T-helper 2 cell (primary cell): ENCODE measurements at places on chromosomes 11 and 22.

GRCh38 chr11:87194985-87195820 lies 157.5 kb downstream of the TMEM135 start:
- no peak for DNase-seq

DNA sequence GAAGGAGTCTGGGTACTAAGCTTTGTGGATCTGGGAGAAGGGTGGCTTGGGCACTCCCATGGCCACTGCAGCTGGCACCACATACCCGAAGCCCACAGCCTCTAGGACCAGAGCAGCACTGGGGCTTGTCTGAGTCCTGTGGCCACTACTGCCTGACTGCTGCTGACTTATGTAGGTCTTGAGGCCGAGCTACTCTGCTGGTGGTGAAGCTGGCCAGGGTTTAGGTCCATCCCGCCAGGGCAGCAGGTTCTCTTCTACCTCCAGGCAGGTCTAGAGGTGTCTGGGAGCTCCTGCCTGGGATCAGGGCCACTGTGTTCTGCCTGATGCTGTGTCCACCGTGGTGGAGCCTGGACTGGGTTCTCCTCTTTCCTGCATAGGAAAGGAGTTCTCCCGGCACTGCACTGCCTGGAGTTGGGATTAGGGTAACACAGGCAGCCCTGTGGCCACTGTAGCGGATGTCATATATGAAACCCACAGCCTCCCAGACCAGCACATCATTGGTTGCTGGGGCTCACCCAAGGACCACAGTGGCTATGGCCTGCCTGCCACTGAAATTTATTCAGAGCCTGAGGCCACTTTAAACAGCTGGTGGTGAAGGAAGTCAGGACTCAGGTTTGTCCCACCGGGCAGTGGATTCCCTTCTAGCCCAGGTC lies 109.8 kb upstream of the SERPIND1 start:
- DNase-seq = no peak

GRCh38 chr11:125464270-125464662 lies 31.8 kb downstream of the FEZ1 start:
- no peak for DNase-seq

DNA sequence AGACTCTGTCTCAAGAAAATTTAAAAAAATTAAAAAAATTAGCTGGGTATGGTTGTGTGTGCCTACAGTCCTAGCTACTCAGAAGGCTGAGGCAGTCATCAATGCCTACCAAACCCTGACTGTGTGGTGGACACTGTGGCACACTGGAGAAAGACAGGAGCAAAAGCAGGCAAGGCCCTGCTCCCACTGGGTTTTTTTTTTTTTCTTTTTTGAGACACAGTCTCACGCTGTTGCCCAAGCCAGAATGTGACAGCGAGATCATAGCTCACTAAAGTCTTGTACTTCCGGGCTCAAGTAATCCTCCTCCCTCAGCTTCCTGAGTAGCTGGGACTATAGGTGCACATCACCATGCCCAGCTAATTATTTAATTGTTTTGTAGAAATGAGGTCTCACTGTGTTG lies 4.6 kb downstream of the NEFH start:
- no peak for DNase-seq

- no peak for DNase-seq
These were observed 35.6 kb upstream of the PPARA start for GRCh38 chr22:46114518-46115387.

DNA sequence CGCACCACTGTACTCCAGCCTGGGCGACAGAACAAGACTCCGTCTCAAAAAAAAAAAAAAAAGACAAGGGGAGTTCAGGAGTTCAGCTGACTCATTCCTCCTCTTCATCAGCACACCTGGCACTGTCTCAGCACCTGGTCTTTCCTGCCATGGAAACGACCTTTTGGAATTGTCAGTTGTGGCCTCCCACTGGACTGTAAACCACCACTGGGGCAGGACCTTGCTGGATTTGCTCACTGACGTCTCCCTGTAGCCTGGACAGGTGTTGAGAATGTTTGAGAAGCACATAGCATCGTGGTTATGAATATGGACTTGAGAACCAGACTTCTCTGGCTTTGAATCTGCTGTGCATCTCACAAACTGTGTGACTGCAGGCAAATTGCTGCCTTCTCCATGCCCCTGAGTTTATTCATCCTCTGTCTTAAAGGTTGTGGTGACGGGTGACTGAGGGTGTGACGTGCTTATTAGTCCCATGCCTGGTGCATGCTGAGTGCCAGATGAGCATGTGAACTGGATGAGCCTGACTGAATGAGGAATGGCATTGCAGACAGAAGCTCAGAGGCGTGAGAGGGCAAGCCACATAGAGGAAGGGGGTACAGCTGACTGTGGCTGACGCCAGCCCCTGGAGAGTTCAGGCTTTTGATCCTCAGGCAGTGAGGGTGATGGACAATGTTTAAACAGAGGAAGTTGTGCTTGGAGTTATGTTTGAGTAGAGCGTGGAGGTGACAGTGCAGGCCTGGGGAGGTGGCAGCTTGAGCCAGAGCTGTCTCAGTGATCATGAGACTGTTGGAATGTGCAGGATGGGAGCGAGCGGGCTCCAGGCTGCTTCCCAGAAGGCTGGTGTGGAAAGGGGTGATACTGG lies 12.7 kb downstream of the TOM1 start:
- DNase-seq = no peak

- DNase-seq = no peak
These were observed 18.9 kb upstream of the CARD18 start for GRCh38 chr11:105158436-105158835.

- no peak for DNase-seq
These were observed 72.6 kb upstream of the TCF20 start for GRCh38 chr22:42343121-42343454.

- no peak for DNase-seq
These were observed 55.9 kb downstream of the KCNC1 start for GRCh38 chr11:17790453-17790852.

DNA sequence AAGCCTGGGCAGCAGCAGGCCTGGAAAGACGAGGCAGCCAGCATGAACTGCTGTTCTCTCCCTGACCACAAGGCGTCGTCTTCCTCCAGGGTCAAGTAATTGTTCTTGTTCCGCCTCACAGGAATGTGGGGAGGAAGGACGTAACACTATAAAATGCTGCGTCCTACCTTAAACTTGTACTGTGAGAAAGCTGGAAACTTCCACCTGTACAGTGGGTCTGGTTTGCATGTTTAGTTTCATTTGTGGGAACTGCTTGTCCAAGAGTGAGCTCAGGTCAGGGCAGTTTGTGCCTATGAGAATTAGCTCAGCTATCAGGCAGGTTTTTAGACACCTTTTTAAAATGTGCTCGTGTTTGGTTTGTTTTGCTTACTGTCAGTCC lies 55.2 kb downstream of the PANX1 start:
- no peak for DNase-seq
